ENCODE measurements at places on chromosomes 7 and 10.

- DNase-seq, result no peak
Observed at GRCh38 chr7:139901901-139902300, 72.8 kb downstream of the TBXAS1 start.

DNA sequence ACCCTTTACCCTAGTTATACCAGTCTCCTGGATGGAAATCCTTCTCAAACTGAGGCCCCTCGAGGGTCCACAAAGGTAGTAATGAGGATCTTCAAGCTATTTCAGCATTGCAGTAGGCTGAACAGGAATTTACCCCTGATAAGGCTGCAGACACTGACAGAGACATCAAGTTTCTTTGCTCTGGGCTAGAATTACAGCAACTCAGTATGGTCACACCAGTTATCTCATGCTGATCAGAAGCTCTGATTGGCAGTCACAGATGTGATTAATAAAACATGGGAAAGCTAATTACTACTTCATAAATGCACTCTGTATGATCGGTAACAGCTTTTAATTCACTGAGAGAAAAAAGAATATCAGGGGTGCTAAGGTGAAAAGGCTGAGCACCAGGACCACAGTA, 30.6 kb downstream of the FAM204A start:
- no peak for DNase-seq

- DNase-seq, result no peak
Observed at GRCh38 chr7:151129960-151130591, 37.4 kb downstream of the GBX1 start.

DNA sequence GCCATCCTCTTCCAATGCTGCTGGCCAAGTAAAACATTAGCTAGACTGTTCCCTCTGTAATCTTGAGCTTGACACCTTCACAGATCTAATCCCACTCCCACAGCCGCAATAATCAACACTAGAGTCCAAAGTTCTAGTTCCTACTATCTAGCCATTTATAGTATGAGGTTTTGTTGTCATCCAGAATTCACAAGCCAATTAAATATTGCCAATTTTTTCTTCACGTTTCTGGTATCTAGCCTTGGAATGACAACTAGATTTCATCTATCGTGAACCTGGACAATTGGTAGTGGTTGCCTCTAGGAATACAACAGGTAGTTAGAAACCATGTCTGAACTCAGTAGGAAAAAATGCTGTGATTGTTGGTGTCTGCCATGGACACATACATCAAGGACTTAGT, 10.4 kb downstream of the WASL start:
- no peak for DNase-seq

DNA sequence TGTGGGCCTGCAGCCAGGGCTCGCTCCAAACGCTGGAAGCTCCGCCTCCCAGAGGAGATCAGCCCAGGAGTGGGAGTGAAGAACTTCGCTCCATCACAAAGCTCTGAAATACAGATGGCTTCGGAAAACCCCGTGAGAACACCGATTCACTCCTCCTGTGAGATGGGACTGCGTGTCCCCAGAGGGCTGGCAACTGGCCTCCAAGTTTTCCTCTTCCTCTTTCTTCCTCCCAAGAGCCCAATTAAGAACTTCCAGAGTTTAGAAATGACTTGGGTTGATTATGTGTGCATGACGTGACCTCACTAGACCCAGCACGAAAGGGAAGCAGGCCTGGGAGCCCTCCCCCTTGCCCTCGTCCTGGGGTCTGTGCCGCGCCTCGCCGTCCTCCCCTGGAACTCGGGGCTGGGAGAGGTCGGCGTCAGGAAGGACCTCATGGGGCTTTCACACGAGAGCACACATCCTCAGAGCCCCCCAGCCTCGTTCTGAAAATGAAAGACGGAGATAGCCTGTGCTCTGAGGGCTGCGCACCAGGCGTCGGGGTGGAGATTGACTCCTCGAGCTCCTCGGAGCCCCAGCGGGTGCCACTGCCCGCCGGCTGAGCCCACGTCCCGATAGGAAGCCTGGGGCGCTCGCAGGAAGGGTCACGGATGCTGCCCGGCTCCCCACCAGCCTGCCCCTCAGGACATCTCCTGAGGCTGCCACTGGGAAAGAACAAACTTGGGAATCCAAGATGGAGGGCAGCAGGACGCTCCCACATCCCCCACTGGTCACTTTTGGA, 37.8 kb downstream of the PTPRN2 start:
- DNase-seq, result no peak

DNA sequence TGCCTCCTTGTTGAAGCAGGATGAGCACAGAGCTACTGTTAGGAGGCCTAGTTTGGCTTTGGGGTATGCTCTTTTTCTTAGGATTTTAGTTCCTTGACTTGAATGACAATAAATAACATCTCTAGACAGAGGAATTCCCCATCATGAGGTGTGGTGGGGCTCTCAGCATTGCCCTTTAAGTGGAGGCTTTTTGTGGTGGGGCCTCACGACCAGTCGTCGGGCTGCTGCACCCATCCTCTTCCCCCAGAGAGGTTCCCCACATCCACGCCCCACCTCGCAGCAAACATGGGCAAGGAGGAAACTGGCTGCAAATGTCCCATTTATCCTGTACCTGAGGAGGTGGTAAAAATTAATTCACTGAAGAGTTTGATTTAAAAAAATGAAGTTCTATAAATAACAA, 36.1 kb upstream of the TARP start:
- DNase-seq, result peak; percentile 50

DNA sequence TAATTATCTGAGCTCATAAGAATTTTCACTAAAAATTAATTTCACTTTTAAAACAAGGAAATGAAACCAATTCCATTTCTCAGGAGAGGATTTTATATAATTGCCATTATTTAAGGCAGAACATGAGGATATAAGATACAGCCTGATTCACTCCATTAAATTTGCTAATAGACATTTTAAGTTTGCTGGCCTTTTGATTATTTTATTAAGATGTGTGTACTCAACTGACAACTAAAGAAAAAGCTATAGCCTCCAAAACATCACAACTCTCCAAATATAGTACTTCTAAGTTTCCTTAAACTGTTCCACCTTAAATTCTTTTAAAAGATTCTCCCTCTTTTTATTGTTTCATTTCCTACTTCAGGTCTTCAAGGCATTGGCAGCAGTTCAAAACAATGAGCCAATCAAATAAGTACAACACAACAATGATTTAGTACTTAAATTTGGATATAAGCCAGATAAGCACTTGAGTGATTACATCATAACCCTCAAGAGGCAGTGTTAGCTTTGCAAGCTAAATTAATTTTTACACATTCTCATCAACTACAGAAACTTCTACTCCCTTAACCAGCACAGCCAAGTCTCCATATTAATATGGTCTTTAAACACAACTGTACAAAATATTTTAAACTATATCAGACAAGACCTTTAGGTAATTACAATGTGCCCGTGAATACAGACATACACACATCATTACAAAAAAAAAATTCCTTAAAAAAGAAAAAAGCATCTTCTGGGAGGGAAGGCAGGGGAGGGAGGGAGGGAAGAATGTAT, 121.8 kb downstream of the KMT2C start:
- no peak for DNase-seq

GRCh38 chr10:99418910-99419624, 11.4 kb downstream of the GOT1 start:
- DNase-seq, result no peak

GRCh38 chr10:104614245-104614831, 26.8 kb upstream of the SORCS3 start:
- DNase-seq, result no peak

- DNase-seq, result no peak
Observed at GRCh38 chr10:659688-660141, 29.8 kb downstream of the DIP2C start.
